NCI-H1694 (cell line): ENCODE measurements at places on chromosomes 2 and 18.

DNA sequence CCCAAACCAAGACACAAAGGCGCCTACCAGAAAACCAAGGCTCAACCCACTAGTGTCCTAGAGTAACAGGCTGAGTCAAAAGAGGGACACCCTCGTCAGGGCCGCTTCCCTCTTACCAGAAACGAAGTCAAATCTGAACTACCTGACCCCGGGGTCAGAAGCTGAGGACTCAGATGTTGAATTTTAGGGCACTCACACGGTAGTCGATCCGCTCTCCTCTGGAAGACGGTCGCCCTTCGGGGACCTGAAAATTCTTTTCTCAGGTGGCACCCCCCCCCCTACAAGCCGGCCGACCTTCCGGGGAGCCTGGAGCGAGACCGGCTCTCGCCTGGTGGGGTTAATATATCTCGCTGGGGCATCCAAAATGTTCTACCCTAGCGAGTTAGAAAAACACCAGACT, 121.1 kb upstream of the KCNJ3 start:
- no peak for DNase-seq

DNA sequence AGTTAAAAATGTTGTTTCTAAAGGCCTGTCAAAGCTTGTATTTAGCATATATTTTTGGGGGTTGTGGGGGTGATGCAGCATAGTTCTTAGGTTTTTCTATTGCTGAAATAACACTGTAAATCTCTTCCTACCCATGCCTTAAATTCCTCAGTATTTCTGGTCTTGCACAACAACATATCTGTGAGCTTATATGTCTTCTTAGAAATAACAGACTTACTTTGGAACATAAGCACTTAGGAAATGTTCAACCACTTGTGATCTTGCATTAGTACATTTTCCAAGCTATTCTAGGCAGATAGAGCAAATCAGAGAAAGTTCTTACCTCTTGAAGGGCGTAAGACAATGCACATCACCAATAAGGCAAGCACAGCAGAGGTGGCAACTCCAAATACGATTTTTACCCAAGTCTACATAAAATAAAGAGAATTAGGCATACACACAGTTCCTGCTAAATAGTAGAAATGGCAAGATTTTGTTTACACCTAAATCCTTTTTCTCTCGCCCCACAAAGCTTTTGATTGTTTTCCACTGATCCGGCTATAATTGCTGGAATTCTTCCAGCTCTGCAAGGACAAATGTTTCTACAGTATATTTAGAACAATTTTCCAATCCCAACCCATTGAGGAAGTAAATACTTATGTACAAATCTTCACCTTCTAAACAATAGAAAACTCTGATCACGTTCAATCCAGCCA, 512 bp downstream of the FAP start:
- peak; percentile 10 for DNase-seq

- DNase-seq = no peak
These were observed 68.6 kb upstream of the DNMT3A start for GRCh38 chr2:25410370-25410769.

DNA sequence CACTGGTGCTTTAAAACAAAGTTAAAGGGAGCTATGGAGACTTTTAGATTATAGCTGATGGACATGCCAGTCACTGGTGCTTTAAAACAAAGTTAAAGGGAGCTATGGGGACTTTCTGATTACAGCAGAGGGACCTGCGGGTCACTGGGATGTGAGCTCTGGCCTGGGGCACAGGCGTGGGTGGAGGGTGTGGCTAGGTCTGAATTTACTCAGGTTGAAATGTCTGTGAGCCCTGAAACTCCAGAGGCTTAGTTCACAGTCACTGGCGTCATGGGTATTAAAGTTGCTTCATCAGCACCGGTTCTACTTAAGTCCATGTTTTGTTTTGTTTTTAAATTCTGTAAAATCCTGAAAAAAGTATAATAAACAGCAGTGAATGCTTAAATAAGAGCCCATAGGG, 49.0 kb upstream of the TMEM18 start:
- DNase-seq = no peak

GRCh38 chr18:58776084-58776483, 88.6 kb upstream of the ZNF532 start:
- DNase-seq = no peak

DNA sequence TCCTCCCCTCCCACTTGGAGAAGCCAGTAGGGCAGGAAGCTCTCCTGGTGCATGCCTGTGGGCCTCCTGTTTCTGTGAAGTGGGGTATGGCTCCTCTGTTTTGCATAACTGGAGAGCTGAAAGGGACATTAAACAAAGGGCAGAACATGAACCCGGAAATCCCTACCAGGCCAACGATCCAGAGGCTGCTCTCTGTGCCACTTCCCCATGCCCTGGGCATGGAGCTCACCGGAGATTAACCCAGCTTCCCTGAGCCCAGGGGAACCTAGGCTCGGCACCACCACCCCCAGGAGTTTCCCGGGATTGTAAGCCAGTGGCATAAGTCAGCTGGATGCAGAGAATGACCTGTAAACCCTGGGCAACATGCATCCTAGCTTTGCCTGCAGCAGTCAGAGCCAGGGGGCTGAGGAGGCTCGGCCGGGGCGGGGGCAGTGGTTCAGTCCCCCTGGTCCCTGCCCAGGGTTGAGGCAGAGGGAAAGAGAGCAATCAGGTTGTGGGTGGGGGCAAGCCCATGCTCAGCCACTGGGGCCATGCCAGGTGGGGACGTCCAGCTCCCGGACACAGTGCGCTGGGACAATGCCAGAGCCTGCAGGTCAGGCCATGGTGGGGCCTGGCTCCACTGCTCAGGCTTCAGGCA, 49.5 kb downstream of the TIMM21 start:
- DNase-seq = no peak

GRCh38 chr2:217953531-217953932, 49.3 kb downstream of the TNS1 start:
- no peak for DNase-seq

- DNase-seq = no peak
These were observed 177.2 kb downstream of the NEDD4L start for GRCh38 chr18:58221060-58221725.

GRCh38 chr2:70029814-70030409, 57.4 kb upstream of the PCBP1 start:
- no peak for DNase-seq

- DNase-seq = no peak
These were observed 5.3 kb upstream of the PLEKHH2 start for GRCh38 chr2:43631618-43632317.

- no peak for DNase-seq
These were observed 692.7 kb downstream of the SOCS6 start for GRCh38 chr18:70981400-70982140.

GRCh38 chr2:69776886-69777785, 35.2 kb downstream of the ANXA4 start:
- no peak for DNase-seq

DNA sequence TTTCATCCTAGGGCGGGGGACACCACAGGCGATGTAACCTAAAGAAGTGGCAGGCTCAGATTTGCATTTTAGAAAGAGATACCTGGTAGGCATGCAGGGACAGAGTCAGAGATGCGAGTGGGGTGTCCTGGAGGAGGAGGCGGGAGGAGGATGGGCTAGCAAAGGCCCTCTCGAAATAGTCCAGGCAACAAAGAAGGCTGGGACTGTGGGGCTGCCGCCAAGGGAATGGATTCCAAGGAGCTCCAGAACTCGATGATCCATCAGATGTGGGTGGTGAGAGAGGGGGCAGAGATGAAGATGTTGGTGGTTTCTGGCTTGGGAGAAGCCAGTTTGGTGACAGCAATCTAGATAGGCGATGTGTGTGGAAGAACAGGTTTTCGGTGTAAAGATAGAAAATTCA, 12.5 kb upstream of the INPP5D start:
- DNase-seq = no peak

DNA sequence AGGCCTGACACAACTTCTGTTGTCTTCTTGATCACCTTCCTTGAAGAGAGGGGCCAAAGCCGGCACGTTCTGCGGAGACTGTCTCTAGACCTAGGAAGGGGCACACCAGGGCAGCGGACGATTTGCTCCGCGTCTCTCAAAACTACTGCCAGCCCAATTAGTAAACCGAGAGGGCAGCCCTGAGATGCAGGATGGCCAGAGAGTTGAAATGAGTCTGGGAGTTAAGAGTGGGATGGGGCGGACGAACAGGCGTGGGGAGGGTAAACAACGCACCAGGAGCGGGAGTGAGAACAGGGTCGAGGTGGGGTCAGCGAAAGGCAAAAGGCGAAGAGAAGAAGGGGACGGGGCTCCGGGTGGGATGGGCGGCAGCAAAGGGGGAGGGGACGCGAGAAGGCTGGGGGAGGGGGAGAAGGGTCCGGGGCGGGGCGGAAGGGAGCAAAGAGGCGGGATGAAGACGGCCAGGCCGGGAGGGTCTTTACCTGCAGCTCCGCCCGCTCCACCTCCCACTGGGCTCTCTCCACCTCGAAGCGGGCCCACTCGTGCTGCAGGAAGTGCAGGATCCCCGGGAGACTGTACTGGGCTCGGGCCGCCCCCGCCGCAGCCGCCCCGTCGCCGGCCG, 476 bp downstream of the STRN start:
- peak; percentile 14 for DNase-seq

- no peak for DNase-seq
These were observed 92.7 kb downstream of the PDCL3 start for GRCh38 chr2:100655446-100655845.

GRCh38 chr18:28050545-28050944, 126.4 kb downstream of the CDH2 start:
- no peak for DNase-seq

- DNase-seq = no peak
These were observed 28.5 kb upstream of the HS6ST1 start for GRCh38 chr2:128347171-128347558.

GRCh38 chr2:59342166-59342565, 1101.0 kb upstream of the FANCL start:
- DNase-seq = no peak

GRCh38 chr2:98561902-98562695, 46.2 kb downstream of the COA5 start:
- no peak for DNase-seq

DNA sequence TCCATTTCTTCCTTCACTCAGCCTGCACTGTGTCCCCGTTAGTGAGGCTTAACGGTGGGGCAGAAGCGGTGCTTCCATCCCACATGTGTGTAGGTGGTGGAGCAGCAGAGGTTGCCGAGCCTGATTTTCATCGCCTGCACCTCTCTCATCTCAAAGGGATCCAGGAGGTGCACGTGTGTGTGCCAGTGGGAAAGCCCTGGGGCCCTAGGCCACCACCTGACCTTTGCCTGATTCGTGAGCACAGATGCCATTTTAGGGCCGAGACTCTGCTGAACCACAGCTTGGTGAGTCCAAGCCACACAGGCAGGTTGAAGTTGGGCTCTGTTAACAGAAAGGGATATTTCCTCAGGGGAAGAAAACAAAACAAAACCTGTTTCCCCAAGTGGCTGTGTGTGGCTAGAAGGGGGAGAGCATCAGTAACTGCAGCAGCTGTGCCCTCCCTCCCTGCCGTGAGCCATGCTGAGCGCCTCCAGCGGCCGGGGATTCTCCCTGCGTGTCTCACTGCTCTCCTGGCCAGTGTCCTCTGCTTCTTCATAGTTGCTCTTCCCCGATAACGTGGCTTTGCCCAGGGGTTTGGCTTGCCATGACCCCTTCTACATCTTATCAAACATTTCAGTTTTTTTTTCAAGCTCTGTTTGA, 81.5 kb downstream of the MAPRE2 start:
- no peak for DNase-seq

- peak; percentile 16 for DNase-seq
These were observed 49.9 kb downstream of the DGKD start for GRCh38 chr2:233404222-233404621.

GRCh38 chr2:160426604-160427003, 67.0 kb downstream of the RBMS1 start:
- no peak for DNase-seq

DNA sequence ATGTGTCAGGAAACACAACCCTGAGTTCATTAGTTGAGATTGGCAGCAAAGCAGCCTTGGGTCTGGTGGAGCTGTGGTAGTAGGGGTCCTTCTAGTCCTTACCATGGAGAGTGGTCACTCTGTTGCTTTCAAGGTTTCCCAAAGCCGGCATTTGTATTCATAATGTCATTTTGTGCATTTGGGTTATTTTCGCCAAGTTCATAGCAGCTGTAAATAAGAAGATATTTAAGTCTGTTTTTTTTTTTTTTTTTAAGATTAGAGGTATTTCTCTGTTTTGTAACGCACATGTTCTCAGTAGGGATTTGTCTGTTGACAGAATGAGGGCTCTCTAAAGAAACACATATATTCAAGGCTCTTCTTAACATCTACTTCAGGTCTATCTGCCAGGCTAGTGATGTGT, 114.1 kb downstream of the PRPF40A start:
- no peak for DNase-seq

GRCh38 chr2:97784953-97785352, 71.6 kb downstream of the ZAP70 start:
- DNase-seq = no peak

GRCh38 chr18:79887181-79888000, 64.1 kb downstream of the SLC66A2 start:
- no peak for DNase-seq

DNA sequence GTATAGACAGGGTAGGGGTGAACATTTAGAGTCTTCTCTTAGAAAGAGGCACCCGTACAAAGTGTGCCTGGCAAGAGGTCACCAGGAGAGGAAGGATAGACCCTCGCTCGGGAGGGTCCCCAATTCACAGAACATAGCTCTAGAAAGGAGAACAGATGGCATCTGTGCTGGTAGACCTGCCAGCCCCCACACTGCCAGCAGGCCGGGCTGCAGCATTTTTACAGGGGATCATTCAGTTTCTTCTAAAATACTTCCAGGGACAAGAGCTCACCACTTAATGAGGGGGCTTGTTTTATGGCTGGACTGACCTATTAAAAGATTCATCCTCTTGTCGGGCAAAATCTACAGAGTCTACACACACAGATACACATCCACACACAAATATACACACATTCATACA, 149.9 kb downstream of the SEPTIN10 start:
- peak; percentile 19 for DNase-seq

DNA sequence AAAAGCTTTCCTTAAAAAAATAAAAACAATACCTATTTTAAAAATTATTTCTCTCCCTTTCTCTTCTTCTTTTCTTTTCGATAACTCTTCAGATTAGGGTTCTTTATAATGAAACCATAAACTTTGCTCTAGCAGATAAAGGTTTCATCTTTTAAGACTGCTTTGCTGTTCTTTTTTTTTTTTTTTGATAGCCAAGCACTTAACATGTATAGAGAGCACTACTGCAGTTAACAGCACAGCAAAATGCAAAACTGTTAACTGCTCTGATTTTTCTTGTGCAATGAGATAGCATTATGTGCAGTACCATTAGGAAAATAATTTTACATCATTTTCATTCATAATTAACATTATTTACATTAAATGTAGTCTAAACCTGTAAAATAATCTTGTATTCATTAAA, 36.3 kb downstream of the GALNT1 start:
- DNase-seq = no peak
